ENCODE measurements at places on chromosomes 7 and 10.

DNA sequence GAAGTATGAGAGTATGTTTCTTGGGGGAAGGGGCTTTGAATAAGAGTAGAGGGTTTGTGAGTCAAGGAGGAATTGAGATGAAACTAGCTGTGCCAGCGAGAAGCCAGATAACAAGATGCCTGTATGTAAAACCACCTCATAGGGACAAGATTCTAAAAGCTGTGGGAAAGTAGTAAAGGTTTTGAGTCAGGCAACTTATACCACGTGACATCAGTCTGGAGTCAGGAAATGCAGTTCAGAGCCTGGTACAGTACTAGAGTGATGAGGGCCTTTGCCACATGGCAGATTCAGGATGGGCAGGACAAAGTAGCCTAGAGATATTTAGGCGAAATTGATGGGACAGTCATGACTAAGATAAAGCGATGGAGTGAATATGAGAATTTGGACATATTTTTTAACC lies 140.2 kb upstream of the PLXDC2 start:
- DNase-seq = no peak

DNA sequence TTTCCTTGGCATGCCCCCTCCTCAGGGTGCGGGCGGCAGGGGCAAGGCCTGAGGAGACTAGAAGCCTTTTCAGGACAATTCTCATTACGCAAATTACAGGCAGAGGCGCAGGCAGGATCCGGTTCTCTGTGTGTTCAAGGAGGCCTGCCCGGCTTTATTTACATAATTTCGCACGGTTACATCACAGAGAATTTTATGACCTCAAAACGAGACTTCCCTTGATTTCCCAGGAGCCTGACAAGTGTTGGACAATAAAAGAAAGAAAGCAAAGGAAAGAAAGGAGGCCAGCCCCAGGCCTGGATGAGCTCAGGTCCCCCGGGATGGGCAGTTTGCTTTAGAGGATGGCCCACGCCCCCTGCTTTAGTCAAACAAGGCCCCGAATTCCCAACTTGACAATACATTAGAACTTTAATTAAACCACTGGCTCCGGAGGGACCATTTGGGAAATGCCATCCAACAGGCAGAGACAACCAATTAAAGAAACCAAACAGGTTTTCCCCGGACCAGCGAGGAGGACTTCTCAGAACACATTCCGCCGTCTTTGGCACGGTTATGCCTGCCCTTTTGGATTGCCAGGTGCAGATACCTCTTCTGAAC lies 2.9 kb downstream of the MNX1 start:
- DNase-seq = no peak

DNA sequence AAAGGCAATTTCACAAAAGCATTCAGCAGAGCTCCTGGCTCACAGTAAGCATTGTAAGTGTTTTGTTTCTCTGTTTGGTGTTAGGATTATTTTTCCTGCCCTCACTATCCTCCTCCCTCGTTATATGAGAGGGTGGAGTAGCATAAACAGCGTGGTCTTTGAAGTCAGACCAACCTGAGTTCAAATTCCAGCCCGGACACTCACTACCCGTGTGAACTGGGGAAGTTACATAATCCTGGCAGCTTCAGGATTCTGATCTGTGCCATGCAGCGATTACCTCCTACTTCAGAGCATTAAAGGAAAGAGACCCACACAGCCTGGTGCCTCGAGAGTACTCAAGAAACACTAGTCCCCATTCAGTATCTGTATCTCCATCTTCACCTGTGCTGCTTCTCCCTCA lies 386.5 kb downstream of the INHBA start:
- DNase-seq = no peak

DNA sequence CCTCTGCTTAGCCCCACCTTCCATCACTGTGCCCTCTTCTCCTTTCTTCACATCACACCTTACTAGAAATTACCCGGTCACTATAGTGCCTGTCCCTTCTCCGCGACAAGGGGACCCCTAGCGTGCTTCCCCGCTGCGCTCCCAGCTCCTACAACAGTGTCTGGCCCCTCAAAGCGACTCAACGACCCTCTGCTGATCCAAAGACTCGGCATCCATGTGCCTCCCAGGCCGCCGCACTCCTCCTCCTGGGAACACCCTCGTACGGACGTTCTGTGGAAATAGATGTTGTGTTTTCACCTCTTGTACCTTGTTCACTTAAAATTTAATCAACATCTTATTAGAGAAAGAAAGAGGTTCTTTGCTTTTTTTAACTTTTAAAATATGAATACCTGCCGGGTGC lies 463.5 kb downstream of the DNAJB6 start:
- DNase-seq = no peak

- DNase-seq = no peak
These were observed 3.5 kb downstream of the UNCX start for GRCh38 chr7:1236132-1236661.

Data from Kasumi-1 (cell line).